ENCODE measurements at places on chromosomes 11 and 22. TPM values are rescaled to one million over a fixed set of nuclear protein-coding genes. Genes with fewer than 3 reads are reported as not detected.

GRCh38 chr22:19871023-19871844 lies 16.6 kb upstream of the GNB1L start:
- peak; percentile 19 for DNase-seq

DNA sequence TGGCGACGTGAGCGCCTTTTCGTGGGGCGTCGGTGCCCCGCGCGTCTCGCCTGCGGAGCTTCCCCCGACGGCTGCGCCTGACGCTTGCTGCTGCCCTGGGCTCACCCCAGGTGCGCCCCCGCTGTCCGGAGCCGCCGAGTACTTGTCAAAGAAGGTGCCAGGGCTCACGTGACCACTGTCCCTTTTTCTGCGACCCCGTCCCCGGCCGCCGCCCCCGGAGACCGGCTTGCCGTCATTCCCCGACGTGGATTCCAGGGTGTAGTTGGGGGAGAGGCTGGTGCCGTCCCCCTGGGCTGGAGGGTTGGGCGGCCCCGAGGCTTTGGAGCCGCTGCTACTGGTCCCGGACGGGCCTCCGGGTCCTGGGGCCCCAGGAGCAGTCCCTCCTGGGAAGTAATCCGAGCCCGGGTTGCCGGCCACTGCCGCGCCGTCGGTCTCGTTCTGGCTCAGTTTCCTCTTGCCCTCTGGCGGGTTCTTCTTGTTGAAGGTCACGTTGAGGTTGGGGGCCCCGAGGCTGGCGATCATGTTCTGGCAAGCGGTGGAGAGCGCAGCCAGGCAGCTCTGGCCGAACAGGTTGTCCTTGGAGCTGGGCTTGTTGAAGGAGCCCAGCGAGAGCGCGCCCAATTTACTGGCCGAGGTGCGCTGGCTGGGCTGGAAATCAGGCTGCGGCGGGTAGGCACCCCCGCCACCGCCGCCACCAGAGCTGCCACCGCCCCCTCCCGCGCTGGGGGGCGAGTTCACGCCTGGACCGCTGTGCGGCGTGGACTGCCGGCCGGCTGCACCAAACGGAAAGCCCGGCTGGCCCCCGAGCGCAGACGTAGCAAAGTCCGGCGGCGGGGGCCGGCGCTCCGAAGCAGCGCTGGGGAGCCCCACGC lies 3.8 kb downstream of the MN1 start:
- DNase-seq, result no peak

DNA sequence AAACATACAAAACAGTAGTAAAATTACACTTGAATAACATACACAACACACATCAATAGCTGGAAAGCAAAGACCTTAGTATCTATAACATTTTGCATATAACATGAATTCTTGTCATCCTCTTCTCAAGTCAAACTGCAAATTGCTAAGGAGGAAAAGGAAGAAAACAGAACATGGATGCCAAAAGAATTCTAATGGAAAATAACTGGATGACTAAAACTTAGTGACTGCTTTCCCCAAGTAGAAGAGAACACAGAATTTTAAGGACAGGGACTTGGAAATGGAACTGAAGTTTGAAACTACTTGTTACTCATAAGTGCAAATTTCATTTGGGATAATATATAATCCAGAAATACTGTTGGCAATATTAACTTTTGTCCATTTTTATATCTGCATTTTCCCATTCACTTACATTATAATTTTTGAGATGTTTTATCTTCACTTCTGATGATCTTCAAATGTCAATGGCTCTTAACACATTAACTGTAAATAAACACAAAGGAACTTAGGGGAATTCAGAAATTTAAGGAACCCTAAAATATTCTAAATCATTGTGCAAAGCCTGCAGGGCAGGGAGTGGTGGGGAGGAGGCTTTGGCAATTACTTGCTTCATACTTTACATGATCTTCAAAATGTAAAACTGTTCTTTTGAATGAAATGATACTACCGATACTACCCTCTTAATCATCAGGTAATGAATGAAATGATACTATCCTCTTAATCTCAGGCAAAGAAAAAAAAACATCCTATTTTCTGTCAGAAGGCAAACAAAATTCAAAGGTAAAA lies 9.9 kb downstream of the MTMR2 start:
- DNase-seq, result no peak

DNA sequence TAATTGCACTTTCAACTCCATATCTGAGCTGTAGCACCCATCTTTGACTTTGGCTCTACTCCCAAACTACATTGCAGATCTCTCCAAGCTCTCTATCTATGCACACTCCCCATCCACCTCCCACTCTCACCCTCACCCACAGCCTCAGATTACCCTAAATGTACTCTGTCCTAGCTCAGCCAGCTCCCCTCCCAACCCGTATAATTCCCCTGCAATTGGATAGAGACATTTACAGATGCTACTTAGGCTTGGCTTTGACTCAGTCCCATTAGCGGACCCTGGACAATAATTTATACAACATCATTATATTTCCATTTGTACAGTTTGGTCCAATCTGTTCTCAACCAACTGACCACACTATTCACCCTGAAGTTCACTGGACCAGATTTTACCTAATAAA lies 338.9 kb upstream of the ANO3 start:
- DNase-seq, result no peak

DNA sequence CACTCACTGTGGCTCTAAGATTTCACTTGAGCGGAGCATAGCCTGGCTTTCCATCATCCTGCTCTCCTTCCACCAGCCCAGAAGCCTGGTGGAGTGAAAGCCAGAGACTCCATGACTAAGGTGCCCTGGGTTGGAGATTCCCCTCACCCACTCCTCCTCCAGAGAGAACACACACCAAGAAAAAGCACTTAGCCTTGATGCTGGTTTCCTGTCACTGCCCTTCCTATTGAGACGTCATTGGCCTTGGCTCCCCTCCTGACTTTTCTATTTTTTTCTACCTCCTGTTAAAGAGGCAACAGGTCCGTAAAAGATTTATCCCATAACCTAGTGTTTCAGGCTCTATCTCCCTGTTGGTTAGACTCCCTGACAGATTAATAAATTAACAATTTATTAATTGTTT lies 38.5 kb upstream of the APLNR start:
- no peak for DNase-seq

DNA sequence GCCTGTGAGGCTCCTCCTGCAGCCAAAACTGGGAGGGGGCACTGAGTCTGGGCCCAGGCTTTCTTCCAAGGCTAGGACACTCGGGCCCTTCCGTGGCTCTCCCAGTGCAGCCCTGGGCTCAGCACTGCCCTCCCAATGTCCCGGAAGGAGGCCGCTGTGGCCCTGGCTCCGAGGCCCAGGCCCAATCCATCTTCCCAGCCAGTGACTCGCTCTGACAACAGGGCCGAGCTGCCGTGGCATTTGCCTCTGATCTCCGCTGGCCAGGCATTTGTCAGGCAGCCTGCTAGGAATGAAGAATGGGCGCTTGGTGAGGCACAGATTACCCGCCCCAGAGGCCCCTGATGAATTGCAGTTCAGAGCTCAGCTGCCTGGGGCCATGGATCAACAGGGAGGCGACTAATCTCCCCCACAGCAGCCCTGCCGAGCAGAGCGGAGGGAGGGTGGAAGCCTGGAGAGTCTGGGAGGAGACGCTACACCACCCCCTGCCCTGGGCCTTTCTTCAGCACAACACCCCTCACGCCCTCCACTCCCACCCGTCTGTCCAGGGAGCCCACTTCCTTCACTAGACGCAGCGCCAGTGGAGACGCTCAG lies 8.3 kb downstream of the FXYD2 start:
- DNase-seq, result no peak

DNA sequence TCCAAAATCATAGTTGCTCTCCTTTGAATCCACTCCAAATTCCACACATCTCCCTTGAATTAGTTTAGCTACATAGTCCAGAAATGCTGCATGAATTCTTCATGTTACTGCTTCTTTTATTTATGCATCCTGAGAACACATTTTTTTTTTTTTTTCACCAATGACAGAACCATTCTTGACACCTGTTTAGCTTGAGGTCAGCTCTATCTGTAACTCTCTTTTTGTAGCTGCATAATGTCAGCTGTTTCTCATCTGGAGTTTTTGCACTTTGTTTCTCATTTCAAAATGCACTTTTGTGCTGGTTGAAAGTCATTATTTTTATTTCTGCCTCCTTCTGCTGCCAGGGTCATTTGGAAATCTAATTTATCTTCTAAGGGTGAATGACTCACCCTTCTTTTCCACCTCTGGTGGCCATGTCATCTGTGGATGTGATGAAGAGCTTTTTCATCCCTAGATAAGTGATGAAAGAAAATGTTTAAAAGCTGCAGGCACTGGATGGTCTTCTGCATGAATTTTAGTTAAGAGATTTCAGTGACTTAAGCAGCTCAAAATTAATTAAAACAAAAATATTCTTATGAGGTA lies 93.7 kb downstream of the JRKL start:
- DNase-seq, result no peak

- DNase-seq, result peak; percentile 59
These were observed 14.6 kb upstream of the MIAT start for GRCh38 chr22:26642465-26643417.

GRCh38 chr11:1823376-1824220 lies 11.2 kb upstream of the SYT8 start:
- DNase-seq, result peak; percentile 13

GRCh38 chr11:79413268-79413667 lies 27.6 kb downstream of the TENM4 start:
- DNase-seq, result peak; percentile 91

DNA sequence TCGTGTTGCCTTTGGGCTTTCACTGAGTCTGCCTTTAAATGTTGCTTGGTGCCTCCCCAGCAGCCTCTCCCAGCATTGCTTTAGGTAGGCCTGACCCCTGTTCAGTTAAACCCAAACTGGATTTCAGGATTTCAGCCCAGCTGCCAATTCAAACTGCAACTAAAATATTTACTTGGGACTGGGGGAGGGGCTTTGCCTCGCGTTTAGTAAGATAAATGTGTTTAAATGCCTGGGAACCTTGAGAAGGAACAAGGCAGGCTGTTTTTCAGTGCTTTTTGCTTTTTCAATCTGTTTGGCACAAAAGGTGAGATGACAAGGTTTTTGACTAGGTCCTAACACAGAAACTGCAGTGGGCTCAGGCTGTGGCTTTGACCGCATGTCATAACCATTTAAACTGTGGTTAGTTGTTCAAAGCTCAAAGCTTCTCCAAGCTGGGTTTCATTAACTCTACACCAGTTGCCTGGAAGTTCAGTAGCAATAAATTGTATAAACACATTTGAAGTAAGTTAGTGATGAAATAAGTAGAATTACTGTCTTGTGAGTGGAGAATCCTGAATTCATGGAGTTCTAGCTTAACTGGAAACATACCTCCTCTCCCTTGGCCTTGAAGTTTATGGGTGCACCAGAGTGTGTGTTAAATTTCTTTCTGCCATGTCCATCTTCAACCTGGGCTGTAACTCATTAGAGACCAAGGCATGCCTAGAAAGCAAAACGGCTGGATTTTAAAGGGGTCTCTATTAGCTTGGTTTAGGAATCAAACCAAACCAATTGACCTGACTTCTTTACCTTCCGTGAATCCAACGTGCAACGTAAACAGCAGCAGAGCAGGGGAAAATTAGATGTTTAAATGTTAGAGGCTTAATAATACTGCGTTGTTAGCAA lies 3.6 kb downstream of the PKNOX2 start:
- no peak for DNase-seq

DNA sequence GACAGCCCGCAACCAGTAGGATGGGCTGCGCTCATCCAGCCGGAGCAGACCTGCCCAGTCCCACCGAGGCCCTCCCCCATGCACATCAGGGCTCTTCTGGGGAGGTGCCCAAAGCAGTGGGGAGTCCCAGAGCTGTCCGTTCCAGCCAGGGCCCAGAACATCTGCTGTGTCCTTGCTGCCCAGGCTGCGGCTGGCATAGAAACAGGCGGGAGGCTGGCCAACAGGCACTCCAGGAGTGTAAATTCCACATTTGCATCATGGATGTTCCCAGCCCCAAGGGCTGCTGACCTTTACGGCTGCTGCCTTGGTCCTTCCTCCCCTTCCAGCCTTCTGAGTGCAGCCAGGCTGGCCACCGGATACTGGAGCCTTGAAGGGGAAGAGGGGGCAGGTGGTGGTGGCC lies 30.0 kb upstream of the SYT7 start:
- peak; percentile 77 for DNase-seq

GRCh38 chr11:22800482-22800881 lies 29.1 kb downstream of the SVIP start:
- no peak for DNase-seq

DNA sequence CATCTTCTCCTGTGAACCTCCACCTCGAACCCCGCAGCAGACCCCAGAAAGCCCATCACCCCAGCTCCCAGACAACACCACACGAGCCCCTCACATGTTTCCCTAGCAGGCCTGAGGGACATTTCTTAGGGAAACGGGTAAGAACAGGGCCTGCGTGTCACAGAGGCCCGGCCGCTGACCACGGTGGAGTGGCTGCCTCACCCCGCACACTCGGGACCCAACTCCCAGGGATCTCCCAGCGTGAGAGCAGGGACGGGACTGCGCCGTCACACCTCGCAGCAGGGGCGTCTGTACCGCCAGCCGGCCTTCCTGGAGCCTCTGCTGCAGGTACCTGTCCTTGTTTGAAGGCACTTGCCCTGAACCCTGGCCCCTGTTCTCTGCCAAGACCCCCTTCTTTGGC lies 10.2 kb downstream of the ATP5MGL start:
- no peak for DNase-seq

DNA sequence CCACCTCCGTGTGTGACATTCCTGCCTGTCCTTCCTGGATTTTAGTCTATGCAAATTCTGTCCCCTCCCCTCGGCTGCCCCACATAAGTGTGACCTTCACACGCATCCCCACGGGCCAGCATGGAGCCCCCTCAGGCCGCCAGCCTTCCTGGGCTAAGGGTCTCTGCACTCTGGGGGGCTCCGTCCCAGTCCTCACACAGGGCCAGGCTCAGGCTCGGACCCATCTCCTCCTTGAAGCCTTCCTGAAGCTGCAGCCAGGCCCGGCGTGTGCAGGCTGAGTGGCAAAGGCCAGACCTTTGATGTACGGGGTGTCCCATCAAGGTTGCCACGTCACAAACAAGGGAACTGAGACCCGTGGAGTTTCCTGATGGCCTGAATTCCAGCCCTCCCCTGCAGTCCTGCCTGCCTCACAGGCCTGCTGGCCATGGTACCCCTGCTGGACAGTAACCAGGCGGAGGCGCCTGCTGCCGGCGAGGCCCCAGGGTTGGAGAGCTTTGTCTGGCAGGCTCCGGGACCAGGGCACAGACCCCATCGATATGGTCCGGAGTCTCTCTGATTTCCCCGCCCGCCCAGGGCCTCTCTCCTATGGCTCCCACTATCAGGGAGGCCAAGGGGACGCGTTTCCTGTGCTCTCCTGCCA lies 791.7 kb downstream of the BRD1 start:
- no peak for DNase-seq

DNA sequence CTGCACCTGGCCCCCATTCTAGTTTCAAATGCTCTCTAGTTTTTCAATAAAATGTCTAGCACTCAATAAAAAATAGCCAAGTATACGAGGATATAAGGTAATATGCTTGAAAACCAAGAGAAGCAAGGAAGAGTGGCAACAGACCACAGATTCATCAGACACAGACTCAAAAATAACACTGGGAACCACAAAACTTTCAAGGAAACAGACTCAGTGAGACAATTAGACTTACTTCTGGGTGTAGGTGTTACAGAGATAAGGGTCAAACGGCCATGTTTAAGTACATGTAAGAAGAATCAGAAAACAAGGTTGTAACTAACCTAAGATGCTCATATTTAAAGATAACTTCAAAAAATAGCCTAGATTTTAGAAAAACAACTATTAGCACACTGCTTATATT lies 67.0 kb downstream of the TRMU start:
- DNase-seq, result no peak

The CNGA4 gene
- not detected for total RNA-seq

The OR52B6 gene
- total RNA-seq, result not detected

The TSGA10IP gene
- total RNA-seq, result not detected

The UPK2 gene
- not detected for total RNA-seq

The RDX gene
- total RNA-seq, result 117 TPM

The NDUFA6 gene
- 316 TPM for total RNA-seq

The OR10D3 gene
- total RNA-seq, result not detected

Measured in left ventricle myocardium superior (tissue), 1 donor.